D721Med (cell line): ENCODE measurements at places on chromosomes 12 and 14.

DNA sequence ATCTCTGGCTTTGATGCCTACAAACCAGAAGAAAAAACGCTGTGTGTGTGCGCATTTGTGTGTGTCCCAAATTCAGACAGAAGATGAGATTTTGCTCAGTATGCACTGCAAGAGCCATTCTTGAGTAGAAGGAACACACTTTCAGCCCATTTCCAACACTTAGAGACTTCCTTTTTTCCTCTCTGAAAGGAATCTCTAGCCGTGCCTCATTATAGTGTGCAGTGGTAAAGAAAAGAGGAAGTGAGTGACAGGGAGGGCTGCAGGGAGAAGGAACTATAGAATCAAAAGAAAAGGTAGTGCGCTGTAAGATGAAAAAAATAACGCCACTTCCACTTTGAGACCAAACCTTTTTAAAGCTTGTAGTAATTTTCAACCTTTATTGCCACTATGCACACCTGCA, 1400.9 kb upstream of the FLRT2 start:
- DNase-seq = no peak

DNA sequence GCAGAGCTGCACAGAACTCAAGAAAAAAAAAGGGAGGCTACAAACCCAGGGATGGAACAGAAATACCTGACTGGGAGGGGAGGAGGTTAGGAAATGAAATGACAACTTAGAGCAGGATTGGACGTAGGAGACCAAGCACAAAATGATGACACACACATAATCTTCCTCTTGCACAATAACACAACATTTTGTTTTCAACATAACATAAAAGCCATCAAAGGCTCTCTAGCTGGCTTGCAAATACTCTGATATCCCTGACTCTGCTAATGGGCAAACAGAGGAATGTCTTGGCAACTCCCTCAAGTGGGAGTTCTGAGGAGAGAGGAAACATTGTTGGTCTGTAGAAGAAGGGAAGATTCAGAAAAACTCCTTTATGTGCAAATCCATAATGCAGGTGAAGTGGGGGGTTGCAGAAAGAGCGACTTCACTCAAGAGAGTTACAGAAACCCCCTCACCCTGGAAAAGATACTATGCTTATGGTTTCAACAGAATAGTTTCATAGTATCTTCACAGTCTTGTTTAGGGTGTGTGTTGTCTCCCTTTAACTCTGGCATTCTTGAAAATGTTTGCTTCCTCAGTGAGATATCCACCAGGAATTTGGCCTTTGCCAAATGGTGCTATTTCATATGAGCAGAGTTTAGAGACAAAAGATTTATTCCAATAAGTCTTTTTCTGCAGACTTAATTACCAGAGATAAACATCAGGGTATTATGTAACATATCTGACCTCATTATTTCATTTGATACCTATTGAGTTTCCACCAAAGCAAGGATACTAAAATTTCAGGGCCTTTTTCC, 43.8 kb upstream of the LTBP2 start:
- DNase-seq = no peak

DNA sequence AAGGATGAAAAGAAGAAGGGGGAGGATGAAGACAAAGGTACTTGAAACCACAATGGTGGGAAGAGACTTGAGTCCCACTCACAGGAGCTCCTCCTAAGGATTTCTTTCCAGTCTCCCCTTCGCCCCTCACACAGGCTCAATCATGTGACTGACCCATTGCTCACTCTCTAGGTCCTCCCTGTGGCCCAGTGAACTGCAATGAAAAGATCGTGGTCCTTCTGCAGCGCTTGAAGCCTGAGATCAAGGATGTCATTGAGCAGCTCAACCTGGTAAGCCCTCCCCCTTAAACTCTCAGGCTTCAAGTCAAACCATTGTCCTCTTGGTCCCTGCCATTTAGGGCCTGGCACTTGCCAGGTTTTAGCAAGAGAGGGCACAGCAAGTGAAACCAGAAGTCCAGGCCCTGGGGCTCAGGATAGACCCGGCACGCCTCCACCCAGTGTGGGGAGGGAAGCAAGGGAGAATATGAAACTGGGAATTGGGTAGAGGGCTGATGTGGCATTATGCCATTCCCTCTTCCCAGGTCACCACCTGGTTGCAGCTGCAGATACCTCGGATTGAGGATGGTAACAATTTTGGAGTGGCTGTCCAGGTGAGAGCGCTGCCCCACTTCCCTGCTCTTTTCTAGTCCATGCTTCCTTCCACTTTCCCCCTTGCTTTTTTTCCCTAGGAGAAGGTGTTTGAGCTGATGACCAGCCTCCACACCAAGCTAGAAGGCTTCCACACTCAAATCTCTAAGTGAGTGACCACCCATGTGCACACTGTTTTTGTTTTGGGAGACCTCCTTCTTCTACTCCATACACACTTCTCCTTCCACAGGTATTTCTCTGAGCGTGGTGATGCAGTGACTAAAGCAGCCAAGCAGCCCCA, 1.8 kb downstream of the PSME1 start:
- DNase-seq = no peak

DNA sequence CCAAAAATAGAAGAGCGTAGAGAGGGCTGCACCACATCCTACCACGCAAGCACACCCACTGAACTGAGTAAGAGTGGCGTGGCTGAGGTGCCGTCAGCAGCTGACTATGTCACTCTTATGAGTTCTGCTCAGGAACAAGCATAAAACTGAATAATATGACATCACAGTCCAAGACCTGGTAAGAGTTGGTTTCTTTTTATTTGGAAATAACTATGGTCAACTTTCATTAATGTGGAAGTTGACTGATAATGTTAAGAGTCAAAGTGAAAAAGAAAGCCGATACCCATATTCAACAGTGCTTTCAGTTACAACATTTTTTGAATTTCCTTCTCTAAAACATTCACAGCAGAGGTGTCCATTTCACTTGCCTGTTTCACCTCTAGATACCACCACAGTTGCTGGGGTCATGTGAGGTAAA, 44.6 kb downstream of the GNS start:
- no peak for DNase-seq

- no peak for DNase-seq
Measured at GRCh38 chr12:113142173-113142885, 6.8 kb upstream of the RASAL1 start.

DNA sequence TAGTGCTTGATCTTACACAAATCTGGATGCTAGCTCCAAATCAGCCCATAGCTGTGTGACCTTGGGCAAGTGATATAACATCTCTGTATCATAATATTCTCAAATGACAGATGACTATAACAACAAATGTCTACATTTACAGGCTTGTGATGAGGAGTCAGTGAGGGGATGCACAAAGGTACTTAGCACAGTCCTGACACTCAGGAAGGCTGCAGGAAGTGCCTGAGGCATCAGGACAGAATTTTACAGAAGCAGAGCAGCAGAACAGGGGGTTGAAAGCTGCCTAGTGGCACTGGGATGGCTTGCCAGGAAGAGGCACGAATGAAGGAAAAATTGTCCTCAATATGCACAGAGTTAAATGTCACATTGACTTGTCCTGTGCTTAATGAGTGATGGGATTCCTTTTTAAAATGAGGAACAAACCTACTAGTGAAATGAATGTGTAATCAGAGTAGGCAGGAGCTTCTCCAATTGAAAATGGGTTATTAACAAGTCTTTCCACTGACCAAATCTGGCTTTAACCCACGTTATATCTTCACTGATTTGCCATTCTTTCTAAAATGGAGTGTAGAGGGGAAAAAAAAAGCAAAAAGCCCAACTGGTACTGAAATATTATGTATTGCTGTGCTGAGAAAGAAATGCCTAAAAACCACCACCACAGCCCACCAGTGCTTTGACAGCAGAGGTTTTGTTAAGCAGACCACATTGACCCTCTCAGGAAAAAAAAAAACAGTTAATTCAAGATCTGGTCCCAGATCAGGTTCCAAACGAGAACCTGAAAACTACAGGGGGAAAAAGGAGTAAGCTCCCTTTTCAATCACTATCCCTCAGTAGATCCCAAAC, 11.6 kb downstream of the BTG1 start:
- DNase-seq = no peak

DNA sequence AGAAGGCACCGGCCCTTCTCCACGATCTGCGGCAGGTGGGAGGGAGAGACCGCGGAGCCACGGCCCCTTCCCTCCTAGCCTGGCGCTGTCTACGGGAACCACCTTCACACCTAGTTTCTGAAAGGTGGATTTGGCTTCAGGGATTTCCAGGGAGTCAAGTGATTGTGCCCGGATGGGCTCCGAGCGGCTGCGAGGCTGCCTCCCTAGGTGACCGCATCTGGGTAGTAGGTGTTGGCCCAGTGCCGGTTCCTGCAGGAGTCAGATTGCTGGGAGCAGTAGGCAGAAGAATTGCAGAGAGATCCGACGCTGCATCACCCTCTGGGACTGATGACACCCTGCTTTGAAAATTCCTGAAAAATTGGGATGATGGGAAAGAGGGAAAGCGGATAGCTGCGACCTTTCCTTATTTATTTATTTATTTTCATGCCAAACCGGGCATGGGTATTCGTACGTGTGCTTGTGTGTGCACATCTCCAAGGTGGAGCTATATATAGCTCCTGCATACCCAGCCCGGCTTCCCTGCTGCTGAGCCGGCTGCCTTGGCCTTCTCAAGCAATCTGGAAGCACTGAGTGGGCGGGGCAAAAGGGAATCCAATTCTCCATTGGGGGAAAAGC, 1.1 kb downstream of the CNTN1 start:
- DNase-seq = no peak

GRCh38 chr14:71918955-71919354, 13.3 kb upstream of the RGS6 start:
- DNase-seq = no peak

GRCh38 chr12:20390846-20391245, 22.5 kb downstream of the PDE3A start:
- no peak for DNase-seq

DNA sequence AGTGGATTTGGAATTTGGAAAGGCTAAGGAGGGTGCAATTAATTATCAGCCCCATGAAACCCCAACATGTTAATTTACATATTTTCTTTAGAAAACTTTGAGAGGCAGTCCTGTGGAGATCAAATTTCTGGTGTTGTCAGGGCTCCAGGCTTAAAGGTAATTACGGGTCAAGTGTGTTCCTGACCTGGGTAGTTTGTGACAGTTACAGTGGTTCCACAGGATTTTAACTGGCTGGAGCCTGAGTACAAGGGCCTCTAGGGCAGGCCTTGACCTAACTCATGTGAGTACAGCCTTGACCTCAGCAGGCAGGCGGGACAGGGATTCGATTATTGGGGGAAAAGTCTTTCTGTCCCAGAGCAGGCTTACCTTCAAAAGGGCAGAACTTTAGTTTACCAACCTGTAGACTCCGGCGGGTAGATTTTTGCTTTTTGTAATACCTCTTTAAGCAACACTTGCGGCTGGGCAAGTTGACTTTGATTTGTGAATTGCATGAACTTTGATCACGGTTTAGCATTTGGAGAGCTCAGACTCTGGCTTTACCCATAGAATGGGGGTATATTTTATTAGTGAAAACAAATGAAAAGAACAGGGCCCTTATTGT, 8.4 kb upstream of the PPTC7 start:
- DNase-seq = no peak

DNA sequence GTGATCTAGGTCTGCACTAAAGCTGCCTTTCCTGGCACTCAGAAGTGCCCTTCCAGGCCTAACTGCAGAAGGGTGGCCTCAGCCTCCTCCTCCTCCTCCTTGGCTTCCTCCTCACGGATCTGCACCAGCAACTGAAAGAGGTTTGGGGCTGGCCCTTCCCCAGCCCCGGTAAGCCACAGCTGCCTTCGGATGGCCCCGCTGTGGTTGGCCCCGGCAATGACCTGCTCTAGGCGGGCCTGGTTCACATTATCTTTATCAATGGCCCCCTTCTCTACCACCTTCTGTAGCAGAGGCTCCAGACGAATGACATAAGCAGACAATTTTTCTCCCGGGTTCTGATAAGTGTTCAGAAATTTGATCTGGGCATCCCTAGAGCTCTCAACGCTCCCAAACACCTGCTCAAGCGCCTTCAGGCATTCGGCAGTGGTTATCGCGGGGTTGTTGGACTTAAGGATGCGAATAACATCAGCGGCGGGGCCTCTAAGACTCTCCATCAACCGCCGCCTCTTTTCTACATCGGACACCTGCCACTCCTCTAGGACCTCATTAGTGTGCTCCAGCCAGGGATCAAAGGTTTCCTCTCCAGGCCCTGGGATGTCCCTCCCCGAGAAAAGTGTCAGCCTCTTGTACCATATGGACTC, 1.5 kb downstream of the PNMA1 start:
- no peak for DNase-seq

DNA sequence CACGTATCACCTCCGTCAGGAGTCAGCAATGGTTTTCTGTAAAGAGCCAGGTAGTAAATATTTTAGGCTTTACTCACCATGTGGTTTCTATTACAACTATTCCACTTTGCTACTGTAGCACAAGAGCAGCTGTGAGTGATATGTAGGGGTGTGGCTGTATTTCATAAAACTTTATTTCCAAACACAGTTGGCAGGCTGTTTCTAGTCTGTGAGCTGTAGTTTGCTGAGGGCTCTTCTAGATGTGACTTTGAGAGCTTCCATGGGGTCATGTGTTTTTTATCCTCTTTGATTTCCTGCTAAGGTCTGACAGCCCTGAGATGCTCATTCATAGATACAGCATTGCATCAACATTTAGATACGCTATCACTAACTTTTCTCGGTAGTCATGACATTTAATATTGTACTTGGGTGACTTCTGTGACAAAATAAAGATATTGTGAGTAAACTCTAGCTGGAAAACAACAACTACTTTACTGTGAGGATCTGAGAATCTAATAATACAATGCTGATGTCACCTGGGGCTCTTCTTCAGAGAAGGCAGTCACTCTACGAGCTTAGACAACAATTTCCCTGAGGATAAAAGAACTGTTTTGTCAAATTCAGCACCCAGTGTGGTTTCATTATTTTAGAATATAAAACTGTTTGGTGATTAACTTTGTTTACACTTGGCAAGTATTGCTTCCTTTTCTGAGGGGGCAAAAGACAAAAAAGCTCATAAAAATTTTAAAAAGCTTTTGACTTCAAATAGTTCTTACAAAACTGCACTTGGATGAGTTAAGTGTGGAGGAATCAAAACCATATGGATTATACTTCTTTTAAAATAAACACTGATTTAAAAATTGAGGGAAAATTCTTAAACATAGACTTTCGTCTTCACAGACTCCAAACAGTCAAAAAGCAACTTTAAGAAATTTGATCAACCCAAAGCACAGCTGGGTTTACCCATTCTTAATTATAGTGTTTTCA, 231.2 kb upstream of the DCN start:
- DNase-seq = no peak

GRCh38 chr12:124150168-124150567, 144.7 kb upstream of the RFLNA start:
- no peak for DNase-seq

DNA sequence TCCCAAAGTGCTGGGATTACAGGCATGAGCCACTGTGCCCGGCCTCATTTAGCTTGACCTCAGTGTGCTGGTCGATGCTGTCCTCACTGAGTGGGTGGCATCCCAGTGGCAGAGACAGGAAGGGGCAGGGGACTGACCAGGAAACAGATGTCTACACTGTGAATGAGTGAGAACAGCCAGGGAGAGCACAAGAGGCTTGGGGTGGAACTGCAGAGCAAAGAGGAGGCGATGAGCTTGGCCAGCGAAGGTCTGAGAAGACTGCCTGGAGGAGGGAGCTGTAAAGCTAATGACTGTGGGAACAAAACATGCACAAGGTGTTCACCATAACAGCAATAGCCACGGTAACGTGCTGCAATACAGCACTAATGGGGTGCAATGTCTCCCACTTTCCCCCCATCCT, 57.2 kb upstream of the BEGAIN start:
- DNase-seq = no peak
